ENCODE measurements at places on chromosomes 7 and 10.

- peak; percentile 43 for DNase-seq
Measured at GRCh38 chr7:36473454-36474282, 84.0 kb downstream of the ANLN start.

DNA sequence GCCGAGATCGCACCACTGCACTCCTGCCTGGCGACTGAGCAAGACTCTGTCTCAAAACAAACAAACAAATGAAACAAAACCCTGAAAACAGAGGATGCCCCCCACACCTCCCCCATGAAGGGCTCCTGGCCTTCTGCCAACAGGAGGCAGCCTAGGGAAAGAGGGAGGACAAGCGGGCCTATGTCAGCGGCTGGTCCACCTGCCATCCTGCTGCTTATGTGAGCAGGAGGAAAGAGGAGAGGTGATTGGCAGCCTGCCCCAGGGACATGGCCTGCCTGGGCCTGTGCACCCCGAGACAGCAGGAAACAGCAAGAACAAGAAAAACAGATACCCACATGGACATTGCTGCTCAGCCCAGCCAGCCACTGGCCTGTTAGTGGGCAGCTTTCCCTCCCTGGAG lies 9.1 kb upstream of the ZNF316 start:
- no peak for DNase-seq

DNA sequence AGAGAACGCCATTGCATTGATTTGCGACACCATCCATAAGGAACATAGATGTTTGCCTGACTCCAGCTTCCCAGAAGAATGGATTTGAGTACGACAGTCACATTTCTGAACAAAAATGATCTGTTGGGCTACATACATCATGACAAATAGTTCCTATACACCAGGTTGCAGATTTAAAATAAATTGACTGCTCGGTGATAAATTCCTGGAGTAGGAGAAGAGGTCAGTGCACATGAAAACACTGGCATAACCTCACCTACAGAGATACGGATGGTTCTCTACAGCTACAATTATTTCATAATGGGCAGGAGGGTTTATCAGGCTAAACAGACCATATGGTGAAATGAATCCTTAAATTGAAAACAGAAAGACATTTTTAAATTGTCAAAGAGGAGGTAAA lies 316.5 kb upstream of the ADARB2 start:
- no peak for DNase-seq

DNA sequence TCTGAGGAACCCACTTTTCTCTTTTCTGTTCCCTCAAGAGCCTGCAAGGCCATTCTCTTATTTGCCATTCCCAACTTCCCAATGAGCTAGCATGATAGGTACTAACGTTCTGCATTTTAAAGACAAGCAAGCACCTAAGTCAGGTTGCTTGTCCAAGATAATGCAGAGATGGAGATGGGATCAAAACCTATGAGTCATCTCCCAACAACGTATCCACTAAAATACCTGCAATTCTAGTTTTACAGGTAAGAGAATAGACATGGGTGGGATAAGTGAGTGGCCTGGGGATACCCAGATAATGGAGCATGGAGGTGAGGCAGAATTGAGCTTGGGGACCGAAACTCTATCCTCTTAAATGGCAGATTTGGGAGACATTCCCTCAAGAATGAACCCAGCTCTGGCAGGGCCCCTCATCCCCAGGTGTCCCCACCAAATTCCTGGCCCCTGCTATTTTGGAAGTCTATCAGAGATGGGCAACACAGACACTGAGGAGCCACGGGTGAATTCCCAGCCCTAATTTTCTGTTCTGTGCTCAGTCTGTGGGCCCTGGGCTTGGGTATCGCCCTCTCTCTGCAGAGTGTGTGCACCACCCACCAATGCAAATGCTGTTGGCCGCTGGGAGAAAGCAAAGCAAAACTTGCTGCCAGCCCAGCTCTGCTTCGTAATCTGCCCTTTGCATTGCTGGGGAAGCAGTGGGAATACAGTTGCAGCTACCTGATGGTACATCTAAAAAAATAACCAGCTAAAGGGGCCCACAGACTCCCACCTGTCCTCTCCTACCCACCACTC lies 98.3 kb downstream of the KCNMA1 start:
- no peak for DNase-seq

DNA sequence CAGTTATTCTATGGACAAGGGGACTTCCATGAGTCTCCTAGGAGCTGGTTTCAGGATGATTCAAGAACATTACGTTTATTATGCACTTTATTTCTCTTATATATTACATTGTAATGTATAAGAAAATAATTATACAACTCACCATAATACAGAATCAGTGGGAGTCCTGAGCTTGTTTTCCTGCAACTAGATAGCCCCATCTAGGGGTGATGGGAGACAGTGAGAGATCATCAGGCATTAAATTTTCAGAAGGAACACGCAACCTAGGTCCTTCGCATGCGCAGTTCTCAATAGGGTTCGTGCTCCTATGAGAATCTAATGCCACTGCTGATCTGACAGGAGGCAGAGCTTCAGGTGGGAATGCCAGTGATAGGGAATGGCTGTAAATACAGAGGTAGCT lies 137.9 kb downstream of the ANKRD30A start:
- no peak for DNase-seq

DNA sequence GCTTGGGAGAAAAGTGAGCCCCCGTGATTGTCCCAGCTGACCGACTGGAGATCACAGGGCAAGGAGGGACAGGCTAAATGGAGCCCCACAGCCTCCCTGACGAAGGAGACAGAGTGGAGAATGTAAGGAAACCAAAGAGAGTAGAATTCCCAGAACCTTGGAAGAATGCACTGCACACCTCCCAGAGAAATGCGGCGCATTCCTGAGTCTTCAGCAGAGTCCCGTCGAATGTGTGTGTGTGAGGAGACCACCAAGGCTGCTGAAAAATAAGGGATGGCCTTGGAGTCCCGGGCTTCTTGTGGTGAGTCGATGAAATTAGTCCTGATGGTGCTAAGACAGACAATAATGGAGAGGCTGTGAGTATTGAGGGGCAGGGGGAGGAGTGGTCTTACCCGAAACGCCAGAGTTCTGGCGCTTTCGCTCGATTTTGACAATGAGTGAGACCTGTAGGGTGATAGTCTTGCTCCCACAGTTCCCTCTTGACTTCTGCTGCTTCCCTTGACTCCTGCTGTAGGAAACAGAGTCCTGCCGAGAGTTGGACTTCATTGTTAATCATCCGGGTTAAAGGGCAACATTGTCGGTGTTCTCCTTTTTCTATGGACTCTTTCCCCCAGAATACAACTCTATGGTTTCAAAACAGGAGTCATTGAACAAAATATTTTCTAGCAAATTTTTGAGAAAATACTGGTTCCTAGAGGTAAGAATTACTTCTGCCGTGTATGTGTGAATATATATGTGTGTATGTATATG lies 103.2 kb downstream of the CNNM2 start:
- no peak for DNase-seq

DNA sequence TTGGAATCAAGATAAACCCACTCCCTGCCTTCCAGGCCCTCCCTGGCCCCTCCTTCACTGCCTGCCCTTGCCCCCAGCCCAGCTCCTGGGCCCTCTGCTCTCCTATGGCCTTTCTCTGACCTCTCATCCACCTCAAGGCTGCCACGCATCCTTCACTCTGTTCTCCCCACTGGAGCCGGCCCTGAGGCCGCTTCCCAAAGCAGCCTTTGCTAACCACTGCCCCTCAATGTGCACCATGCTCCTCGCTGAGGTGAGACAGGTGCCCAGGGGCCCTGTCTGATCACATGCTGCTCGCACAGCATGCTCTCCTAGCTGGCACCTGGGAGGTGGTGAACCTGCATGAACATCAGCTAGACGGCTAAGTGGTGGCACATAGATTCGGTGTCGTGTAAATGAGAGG lies 138.5 kb upstream of the RET start:
- no peak for DNase-seq

DNA sequence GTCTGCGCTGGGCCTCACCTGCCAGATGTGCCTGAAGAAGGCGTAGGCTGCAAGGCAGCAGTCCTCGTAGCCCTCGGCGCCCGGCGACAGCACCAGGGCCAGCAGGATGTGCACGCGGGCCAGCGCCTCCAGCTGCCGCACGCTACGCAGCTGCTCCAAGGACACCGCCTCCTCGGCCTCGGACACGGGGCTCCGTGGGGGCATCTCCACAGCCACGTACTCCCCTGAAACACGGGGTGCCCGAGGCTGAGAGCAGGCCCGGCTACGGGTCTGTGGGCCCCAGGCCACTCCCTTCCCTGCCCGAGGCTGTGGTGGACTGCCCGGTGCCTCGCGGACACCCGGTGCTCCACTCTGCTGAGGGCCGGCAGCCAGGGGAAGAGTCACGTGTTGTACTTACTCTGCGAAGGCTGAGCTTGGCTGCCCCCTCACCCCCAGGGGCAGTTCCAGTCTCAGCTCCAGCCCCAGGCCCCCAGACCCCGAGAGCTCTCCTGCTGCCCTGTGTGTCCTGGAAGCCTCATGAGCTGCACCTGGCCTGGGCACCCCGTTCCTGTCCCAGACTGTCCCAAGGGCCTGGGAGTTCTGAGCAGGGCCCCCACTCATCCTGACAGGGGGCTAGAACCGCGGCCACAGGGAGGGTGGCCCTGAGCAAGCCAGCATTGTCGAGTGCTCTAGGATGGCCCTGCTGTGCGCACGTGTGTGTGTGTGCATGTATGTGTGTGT lies 62.8 kb downstream of the CFAP46 start:
- DNase-seq, result no peak

DNA sequence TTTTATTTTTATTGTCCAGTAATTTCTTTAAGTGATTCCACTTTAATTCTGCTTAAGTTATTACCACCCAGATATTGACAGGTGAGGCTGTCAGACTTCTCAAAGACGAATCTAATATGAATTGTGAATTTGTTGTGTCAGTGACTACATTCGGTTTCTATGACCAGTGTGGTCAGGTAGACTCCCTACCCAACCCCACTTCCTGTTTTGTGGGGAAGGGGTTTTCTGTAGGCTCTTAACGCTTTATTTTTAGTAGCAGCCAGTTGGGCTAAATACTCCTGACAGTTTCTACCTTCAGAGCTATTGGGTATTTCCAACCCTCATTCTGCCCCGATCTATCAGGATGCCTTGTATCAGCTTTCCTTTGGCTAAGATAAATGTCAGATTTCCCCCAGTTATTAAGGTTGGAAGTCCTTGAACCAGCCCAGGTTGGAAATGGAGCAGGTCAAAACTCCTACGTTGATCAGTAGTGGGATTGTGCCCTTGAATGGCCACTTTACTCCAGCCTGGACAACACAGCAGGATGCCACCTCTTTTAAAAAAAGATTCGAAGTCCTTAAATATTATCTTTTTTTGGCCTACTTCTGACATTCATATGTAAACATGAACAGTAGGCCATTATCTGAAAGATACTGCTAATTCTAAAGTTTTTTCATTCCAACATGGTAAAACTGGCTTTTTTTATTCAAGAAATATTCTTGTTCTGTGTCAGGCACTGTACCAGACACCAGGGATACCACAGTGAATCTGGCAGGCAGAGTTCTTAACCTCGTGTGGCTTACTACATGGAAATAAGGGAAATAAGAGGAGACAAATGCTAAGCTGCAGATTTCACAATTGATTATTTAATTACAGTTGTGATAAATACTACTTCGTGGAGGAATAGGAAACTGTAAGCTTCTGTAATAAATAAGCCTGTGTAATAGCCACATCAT lies 133.3 kb upstream of the SAMD8 start:
- no peak for DNase-seq

DNA sequence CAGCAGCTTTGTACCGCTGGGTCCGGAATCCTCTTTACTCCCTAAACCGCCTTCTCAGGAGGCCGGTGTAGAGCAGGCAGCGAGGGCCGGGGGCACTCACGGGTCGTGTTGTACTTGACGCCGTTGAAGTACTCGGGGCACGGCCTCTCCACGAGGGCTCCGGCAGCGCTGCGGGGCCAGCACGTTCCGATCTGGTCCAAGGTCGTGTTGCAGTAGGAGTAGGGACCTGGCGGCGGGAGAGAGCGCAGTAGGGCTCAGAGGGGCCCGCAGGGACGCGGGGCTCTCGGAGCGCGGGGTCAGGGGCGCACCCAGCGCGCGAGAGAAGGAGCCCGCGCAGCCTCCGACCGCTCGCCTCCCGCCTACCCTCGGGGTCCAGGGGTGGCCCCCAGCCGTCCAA lies 443 bp downstream of the CRHR2 start:
- no peak for DNase-seq

- DNase-seq, result no peak
Measured at GRCh38 chr10:8102708-8103401, 48.4 kb downstream of the GATA3 start.

Measured in pons (tissue), 1 donor.